Suppressor macrophage treated with lipopolysaccharide for 4 hours (primary cell): ENCODE measurements at places on chromosomes 4 and X.

GRCh38 chr4:3715061-3715854, 50.9 kb upstream of the ADRA2C start:
- DNase-seq = no peak

GRCh38 chr4:37889849-37890800, 759 bp upstream of the TBC1D1 start:
- DNase-seq = peak; percentile 33

DNA sequence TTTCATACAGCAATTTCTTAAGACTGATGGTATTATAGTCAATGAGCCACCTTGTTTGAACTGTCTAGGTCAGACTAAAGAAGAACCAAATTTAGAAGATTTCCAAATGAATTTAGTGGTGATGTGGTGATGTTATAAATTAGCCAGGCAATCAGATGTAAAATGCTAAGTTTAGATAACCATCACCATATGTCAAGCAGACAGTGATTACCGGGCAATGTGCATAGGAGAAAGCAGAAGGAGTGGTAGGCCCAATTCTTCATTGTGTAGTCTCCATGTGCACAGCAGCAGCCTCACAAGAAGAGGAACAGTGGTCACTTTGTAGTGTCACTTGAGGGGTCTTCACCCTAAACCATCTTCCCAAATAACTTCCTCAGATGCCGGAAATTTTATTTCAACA, 198.8 kb downstream of the ANTXR2 start:
- DNase-seq = no peak

DNA sequence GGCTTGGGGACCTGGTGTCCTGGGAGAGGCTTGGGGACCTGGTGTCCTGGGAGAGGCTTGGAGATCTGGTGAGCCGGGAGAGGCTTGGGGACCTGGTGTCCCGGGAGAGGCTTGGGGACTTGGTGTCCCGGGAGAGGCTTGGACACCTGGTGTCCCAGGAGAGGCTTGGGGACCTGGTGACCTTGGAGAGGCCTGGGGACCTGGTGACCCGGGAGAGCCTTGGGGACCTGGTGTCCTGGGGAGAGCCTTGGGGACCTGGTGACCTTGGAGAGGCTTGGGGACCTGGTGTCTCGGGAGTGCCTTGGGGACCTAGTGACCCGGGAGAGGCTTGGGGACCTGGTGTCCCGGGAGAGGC, 12.6 kb downstream of the SHOX start:
- no peak for DNase-seq

- no peak for DNase-seq
Observed at GRCh38 chrX:153866302-153867019, 19.5 kb downstream of the L1CAM start.

GRCh38 chr4:2009651-2010233, 968 bp upstream of the NELFA start:
- peak; percentile 93 for DNase-seq

DNA sequence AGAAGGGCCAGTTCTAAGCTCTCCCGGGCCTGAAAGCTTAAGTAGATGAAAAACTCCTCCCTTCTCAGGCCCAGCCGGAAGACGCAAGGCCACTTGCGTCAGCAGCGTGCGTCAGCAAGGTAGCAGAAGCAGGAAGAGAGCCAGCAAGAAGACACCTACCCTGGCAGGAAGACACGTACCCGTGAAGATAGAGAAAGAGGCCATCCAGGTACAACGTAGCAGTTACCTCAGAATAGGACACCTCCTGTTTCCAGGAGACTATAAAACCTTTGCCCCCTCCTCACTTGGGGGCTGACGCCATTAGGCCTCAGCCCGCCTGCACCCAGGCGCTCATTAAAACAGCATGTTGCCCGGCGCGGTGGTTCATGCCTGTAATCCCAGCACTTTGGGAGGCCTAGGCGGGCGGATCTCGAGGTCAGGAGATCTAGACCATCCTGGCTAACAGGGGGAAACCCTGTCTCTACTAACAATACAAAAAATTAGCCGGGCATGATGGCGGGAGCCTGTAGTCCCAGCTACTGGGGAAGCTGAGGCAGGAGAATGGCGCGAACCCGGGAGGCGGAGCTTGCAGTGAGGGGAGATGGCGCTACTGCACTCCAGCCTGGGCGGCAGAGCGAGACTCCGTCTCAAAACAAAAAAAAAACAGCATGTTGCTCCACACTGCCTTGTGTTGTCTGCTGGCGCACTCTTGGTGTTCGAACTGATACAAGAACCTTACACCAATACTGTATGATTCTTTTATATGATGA, 242.7 kb upstream of the NWD2 start:
- no peak for DNase-seq

- peak; percentile 20 for DNase-seq
Observed at GRCh38 chr4:143558823-143559756, 45.6 kb downstream of the SMARCA5 start.

DNA sequence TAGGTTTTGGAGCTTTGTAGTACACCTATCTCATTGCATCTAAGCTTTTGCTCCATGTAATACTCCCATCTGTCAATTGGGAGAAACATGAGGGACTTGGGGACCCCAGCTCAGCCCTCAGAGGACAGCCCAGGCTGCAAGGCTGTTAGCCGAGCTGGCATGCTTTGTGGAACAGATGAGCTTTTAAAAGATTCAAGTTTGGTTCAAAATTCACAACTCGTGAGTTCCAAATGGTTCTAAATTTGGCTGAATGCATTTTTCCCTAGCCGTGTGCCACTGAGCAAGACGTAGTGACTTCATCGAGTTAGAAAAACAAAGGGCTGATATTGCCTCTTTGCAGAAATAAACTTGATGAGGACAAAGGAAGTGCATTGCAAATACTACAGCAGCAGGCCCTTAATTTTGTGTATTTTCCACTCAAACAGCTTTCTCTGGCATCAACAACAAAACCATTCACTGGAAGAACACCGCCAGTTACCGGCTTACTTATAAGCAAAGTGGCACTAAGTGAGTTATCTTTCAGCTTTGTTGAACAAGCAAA, 165.0 kb upstream of the HS3ST1 start:
- no peak for DNase-seq
